SK-N-DZ (cell line): ENCODE measurements at places on chromosomes 12 and 14.

DNA sequence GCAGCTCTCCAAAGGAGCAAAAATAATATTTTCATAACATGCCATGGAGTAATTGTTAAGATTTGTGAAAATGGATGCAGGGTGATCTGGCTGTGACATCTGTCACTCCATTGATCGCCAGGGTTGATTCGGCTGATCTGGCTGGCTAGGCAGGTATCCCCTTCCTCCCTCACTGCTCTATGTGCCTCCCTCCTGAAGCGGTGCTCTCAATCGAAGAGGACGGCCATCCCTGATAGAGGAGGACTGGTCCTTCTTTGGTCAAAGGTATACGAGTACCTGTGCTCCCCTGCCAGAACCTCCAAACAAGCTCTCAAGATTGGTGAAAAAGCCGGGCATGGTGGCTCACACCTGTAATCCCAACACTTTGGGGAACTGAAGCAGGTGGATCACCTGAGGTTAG, 47.9 kb downstream of the VCPKMT start:
- no peak for DNase-seq

DNA sequence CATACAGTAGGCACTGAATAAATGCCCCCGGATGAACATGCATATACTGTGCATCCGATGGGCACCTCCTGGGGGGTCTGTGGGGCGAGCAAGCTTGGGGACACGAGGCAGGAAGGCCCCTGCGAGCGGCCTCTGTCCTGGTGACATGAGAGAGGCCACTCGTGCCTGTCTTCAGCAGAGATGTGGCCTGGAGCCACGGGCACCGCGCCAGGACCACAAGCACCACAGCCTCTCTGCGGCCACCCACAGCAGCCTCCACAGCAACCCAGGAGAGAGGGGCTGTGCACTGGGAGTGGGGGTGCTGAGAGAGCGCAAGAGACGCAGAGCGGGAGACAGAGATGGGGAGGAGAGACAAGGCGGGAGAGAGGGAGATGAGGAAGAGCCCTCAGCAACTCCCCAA, 118.5 kb downstream of the RFLNA start:
- DNase-seq, result no peak

- DNase-seq, result no peak
These were observed 164.9 kb upstream of the ATF7IP start for GRCh38 chr12:14200598-14200997.

DNA sequence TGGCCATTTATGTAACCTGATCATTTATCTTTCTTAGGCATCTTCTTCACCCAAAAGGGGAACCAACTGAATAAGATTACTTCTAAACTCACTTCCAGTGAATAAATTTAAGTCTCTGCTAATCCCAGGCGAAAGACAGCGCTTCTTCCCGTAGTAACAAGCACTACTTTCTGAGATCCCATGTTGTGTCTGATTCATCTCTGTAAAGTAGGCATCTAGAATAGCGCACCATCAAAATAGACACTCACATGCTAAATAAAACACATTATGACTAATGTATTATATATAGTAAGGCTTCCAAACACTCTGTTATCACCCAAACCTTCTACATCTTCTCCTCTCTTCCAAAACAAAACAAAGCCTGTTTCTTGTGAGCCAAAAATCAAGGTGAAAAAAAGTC, 15.1 kb downstream of the GTF2A1 start:
- DNase-seq, result no peak

DNA sequence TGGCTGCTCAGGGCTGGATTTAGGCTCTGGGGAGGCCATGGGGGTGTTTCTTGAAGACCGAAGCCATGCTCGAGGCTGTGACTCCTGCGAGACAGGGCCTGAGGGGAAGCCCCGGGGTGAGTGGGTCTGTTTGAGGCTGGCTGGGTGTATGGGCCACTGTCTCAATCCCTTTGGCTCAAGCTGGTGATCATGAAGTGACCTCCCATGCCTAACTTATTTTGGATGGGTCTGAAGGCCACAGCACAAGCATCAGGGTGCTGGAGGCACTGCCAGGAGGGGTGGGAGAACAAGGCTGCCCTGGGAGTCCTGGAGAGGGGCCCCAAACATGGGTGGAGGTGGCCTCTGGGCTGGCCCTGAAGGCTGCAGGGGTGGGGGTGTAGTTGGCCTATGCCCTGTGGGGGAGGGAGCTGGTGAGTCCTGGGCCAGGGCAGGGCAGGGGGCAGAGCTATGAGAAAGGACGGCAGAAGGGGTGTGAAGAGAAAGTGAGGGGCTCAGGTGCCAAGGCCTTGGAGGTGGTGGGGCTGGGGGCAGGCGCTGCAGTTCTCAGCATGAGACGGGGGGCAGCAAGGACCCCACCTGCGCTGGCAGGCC, 100.9 kb downstream of the KIF26A start:
- no peak for DNase-seq

DNA sequence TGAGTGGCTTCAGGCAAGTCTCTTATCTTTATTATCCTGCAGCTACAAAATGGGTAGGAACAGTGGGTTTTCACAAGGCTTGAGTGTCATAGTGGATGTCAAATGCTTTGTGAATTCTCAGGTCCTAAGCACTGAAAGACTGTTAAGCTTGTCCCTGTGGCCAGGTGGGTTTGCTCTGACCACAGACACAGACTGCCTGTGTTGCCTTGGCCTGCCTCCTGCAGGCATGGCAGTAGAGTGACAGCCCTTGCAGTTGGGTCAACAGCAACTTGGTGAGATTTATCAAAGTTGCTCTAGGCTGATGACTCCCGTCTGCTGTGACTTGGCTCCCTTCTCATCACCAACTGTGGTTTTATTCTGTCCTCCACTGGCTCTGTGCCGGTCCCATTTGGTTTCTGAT, 520.0 kb upstream of the CCDC196 start:
- no peak for DNase-seq

DNA sequence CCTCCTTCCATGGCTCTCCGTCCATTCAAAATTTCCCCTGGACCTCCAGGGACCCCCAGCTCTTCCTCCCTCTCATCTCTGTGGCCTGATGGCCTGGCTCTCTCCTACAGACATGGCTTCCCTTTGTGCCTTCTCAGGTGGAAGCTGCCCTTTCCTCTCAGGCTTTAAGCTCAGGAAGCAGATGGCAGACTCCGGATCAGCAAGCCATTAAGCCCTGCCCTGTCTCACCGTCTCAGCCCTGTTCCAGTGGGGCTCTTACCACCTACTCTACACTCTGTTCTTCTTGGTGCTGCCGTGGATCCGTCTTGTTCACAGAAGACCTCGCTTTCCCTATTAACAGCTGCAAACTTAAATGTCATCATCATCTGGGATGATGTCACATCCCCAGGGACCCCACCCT, 33.1 kb downstream of the NPC2 start:
- DNase-seq, result no peak

- no peak for DNase-seq
These were observed 320.9 kb downstream of the NRXN3 start for GRCh38 chr14:78491048-78491447.

- DNase-seq, result no peak
These were observed 25.9 kb downstream of the SLC11A2 start for GRCh38 chr12:51000245-51000644.

DNA sequence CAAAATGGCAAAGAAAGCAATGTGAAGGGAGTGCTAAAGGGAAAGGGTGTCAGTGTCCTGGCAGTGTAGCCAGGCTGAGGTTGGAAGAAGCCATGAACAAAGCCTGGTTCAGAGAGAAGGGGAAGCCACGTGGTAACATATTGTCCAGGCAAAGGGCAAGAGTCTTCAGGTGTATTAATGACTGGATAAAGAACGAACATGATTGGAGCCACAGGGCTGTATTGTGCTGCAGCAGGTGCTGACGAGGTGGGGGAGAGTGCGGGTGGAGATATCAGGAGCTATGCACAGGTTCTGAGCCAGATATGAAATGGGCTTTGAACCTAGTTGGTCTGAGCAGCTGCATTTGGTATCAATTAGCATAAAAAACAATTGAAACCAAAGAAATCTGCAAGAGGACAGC, 18.6 kb upstream of the EMP1 start:
- DNase-seq, result no peak

DNA sequence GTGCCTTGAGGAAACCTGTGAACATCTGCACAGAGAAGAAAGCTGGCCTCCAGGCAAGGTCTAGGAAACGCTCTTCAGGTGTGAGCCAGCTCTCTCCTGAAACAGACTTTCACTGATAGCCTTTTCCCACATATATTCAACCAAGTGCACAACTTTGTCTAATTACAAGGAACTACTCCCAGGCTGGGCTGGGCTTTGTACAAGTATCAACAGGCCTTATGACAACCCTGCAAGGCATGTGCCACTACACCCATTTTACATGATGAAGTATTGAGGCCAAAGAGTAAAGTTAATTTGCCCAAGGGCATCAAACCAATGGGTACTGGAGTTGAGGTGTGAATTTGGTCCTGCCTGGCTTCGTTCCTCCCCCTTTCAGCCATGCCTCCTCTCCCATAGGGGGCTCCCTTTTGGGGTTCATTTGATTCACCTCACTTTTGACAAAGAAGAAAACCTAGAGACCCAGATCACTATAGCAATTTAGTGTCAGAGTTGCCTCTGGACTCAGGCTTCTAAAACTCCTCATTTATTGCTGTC, 2.1 kb downstream of the CSRP2 start:
- DNase-seq, result no peak

GRCh38 chr14:54450535-54450934, 9.4 kb upstream of the CNIH1 start:
- no peak for DNase-seq

GRCh38 chr12:54463484-54463883, 9.9 kb downstream of the GTSF1 start:
- no peak for DNase-seq

GRCh38 chr14:59148334-59148900, 40.0 kb upstream of the DAAM1 start:
- no peak for DNase-seq

DNA sequence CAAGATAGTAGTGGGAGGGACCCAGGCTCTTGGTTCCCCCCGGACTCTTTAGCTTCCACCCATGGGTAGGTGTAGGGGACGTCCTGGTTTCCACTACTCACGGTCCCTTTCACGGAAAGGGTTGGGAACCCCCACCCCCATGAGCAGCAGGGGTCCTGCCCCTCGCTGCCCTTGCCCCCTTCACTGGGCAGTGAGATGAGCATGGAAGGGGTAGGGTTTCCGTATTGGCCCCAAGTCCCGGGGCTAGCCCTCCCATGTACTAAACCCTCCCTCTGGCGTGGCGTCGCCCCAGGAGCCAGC, 12.7 kb downstream of the AGAP2 start:
- no peak for DNase-seq

GRCh38 chr12:93020631-93021597, 91.8 kb upstream of the EEA1 start:
- no peak for DNase-seq

- DNase-seq, result no peak
These were observed 2.9 kb upstream of the RNU6-8 start for GRCh38 chr14:32205984-32206383.
